ENCODE measurements at places on chromosomes 11 and 22. TPM values are rescaled to one million over a fixed set of nuclear protein-coding genes. Genes with fewer than 3 reads are reported as not detected.

Gene TNNI2
- 5.2 TPM for polyA plus RNA-seq

- no peak for DNase-seq
These were observed 25.0 kb downstream of the GDPD5 start for GRCh38 chr11:75500742-75501141.

GRCh38 chr11:122686111-122686510 lies 30.6 kb downstream of the UBASH3B start:
- no peak for DNase-seq

- DNase-seq: no peak
These were observed 21.6 kb downstream of the MAPK1 start for GRCh38 chr22:21845558-21846453.
